CD8-positive, alpha-beta memory T cell (primary cell): ENCODE measurements at places on chromosomes 11 and 22.
A peak's percentile ranks its signal among the peaks of the same experiment; 100 is the strongest.

DNA sequence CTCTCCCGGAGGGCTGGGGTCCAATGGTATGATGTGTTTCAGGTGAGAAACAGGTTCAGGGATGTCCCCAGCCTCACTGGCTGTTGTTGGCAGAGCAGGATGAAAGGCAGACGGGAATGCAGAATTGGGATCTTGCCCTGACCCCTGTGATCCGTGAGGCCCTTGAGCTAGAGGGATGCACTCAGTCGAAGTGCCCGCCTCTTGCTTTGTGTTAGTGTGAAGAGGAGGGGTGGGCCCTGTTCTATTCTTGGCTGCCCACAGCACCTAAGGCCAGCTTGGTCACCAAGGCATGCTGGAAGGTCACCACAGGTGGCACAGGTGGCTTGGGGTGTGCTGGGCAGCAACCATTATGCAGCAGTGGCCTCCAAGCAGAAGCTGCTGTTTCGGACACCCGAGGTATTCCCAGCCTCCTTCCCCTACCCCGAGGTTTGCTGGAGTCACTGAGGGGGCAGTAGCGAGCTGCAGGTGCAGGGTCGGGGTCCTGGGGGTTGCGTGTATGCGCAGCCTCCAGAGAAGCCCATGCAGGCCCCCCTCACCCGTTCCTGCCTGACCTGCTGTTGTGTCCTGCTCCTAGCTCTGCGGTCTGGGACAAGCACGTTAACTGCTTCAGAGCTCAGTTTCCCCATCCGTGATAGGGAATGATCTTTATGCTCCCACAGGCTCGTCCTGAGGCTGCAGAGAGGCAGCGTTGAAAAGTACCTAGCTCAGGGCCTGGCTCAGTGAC lies 13.0 kb downstream of the LRP5 start:
- no peak for DNase-seq

GRCh38 chr11:114031246-114031966 lies 28.1 kb upstream of the ZBTB16 start:
- no peak for DNase-seq

DNA sequence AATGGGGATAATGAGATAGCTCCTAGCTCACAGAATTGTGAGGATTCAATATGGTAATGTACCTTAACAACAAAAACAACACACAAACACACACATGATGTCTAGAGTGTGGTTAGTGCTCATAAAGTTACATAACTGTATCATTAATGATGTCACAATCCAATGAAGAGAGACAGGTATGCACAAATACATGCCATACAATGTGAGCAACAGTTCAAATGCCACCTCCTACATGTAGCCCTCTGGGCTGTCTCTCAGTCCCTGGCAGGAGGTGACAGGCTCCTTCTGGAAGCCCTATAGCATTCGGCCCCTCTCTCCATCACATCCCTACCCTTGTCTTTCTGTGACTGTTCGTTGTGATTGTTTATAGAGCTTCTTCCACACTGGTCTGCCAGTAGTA lies 8.3 kb upstream of the MICALL1 start:
- no peak for DNase-seq

- no peak for DNase-seq
These were observed 12.7 kb upstream of the CHORDC1 start for GRCh38 chr11:90235526-90235925.

DNA sequence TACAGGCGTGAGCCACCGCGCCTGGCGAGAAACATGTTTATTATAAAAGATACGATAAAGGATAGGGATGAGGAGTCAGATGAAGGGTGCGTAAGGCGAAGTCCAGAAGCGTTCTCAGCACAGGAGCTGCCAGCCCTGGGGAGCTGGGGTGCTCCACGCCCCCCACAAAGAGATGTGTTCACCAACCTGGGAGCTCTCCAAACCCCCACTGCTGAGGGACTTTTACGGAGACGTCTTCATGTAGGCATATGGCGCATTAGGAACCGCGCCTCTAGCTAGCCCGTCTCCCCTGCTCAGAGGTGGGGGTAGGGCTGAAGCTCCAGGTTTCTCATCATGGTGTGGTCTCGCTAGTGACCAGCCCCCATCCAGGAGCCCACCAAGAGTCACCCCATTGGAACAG lies 8.4 kb upstream of the ZBED4 start:
- no peak for DNase-seq

GRCh38 chr11:94171693-94172440 lies 43.2 kb downstream of the PANX1 start:
- no peak for DNase-seq

DNA sequence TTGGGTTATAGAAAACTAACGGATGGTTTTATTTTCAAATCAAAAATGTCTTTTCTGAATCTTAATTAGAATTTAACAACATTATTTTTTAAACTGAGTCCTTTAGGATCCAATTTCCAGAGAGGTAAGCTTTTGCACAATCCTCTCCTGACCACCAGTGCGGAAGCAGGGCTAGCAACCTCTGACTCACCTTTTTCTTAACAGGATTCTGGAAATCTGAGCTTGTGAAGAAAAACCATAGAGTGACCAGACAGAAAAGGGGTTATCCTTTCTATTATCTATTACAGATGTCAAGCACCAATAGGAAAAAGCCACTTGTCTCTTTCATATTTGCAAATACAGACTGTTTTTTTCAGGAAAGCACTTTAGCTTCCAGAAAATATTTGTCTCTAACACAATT lies 25.3 kb downstream of the ALG9 start:
- DNase-seq: no peak

DNA sequence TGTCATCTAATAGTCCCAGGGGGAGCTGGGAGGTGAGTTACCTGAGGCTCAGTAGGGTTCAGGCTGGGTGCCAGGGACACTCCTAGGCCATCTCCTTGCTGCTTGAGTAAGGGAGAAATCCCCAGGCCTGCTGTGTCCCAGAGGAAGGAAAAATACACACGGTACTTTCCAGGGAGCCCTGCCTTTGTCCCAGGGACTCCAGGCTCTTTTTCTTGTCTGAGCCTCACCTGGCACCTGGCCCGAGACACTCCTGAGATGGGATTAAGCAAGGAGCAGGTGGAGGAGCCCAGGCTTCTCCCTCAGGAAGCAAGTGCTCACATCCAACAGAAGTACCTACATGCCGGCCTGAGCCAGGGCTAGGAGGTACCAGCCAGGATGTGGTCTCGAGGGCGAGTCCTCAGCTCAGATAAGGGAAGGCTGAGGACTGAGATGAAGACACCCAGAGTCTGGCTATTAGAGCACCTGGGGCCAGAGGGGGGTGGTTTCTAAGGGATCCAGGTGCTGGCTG lies 899 bp upstream of the KLHDC7B start:
- DNase-seq: no peak

- DNase-seq: no peak
These were observed 2.2 kb upstream of the HDAC10 start for GRCh38 chr22:50253046-50253915.

GRCh38 chr11:44310463-44311272 lies 729 bp upstream of the ALX4 start:
- no peak for DNase-seq

GRCh38 chr22:17191163-17191784 lies 28.0 kb downstream of the ADA2 start:
- no peak for DNase-seq

- DNase-seq: no peak
These were observed 112.9 kb downstream of the KIF18A start for GRCh38 chr11:27995083-27995482.

- no peak for DNase-seq
These were observed 3.9 kb upstream of the NDUFS8 start for GRCh38 chr11:68026391-68027105.

GRCh38 chr22:24510637-24511625 lies 15.8 kb downstream of the UPB1 start:
- DNase-seq: no peak

DNA sequence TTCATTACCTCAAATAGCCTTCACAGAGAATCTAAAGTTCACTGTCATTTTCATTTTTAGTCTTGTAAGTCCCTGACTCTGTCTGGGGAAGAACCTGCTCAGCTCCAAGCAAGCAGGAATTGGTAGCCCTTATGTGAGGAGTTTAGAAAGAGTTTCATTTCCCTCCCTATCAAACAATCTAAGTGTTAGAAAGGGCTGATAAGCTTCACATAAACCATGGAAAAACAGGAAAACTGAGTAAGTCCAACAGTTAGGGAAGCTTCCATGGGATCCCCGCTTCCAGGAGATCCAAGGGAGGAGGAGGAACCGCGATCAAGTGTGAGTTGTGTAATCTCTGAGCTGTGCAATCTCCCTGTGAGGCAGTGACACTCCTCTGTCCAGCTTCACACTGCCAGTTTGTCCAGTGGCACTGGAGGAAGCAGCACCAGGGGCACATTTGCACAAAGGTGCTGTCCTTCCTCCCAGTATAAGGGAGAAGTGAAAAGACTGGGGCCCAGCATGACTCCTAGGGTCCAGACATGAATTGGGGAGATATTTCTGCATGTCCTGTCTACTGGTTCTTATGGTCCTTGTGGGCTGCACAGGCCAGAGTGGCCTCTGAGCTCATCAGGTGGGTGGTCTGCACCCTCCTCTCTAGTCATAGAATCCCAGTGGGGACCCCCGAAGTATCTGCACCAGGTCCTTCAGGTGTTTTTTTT lies 4.3 kb downstream of the PRAME start:
- no peak for DNase-seq

- no peak for DNase-seq
These were observed 63.5 kb upstream of the FDX1 start for GRCh38 chr11:110366291-110366690.

- DNase-seq: no peak
These were observed 24.3 kb downstream of the LMO2 start for GRCh38 chr11:33867561-33867960.

GRCh38 chr11:35892166-35892565 lies 51.7 kb upstream of the LDLRAD3 start:
- DNase-seq: no peak

- DNase-seq: no peak
These were observed 25.5 kb downstream of the KCNJ5 start for GRCh38 chr11:128916681-128917080.

GRCh38 chr11:62340269-62340901 lies 3.1 kb downstream of the ASRGL1 start:
- peak; percentile 39 for DNase-seq

- no peak for DNase-seq
These were observed 28.7 kb upstream of the BARX2 start for GRCh38 chr11:129346916-129347315.

GRCh38 chr11:95999711-96000406 lies 76.0 kb upstream of the MTMR2 start:
- DNase-seq: no peak

DNA sequence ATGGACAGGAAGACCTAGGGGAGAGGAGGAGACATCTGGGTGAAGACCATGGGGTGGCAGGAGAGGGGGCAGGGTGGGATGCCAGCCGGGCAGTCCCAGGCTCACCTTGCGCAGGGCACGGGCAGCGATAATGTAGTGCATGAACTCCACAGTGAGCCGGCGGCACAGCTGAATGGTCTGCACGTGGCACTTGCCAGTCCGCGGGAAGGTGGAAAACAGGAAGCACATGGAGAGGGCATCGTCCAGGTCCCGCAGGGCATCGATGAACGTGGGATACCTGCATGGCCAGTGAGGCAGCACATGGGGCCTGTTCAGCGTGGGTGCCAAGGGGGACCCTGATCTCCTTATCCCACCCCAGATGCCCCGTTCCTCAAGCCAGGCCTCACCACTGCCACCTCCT lies 7.3 kb downstream of the PES1 start:
- DNase-seq: no peak

GRCh38 chr11:44885065-44885810 lies 65.4 kb downstream of the TP53I11 start:
- DNase-seq: no peak

DNA sequence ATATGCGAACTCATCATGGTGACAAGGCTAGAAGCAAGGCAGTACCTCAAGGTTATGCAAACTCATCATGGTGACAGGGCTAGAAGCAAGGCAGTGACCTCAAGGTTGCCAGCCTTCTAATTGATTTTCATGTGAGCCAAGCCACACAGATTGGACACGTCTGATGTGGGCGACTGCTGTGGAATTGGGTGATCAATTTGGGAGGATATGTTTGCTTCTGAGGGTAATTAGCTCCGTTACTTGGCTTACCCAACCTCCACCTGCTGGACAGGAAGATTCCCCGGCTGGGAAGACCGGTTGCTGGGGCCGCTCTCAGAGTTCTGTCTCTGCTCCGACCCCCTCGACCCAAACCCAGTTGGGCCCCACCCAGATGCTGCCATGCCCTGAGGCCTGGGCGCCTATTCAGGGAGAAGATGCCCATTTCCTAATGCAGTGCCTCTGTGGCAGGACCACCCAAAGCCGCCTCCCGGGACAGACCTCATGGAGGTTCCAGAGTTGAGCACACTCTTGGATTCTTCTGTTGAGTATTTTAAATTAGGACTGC lies 69.9 kb upstream of the SHANK2 start:
- no peak for DNase-seq

DNA sequence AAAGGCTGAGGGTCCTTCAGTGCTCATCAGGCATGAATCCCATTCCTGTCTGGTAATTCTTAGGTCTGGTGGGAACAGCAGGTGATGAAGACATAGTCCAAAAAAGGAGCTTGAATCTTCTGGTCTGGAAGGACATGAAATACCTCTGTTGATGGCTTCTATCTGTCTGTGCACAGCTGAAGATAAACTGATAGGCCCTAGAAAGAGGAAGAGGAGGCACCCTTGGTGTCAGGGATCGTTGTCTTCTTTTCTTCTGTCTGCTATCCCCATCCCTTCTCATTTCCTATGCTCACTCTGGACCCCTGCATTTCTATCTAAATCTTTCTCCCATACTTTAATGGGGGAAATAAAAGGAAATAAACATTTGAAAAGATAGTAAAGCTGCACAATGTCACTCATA lies 9.4 kb downstream of the AGBL2 start:
- DNase-seq: no peak

DNA sequence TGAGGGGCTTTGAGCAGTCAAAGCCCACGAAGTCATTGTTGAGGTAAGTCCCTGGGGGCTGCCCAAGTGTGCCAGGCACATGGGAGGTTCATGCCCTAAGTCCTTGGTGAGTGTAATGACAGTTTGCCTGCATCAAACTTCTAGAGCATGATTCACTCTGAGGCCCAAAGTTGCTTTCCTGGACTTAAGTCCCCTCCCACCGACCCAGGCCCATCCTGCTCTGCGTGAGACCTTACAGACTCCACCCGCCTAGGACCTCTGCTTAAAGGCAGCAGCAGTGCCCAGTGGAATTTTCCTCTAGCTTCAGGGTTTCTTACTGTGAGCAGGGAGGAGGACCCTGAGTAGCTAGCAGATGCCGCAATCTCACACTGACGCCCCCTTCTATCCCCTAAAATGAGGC lies 5.7 kb upstream of the PVALB start:
- no peak for DNase-seq

GRCh38 chr11:134669796-134670195 lies 257.8 kb upstream of the B3GAT1 start:
- DNase-seq: no peak

- DNase-seq: no peak
These were observed 17.8 kb downstream of the SLC25A18 start for GRCh38 chr22:17581056-17581455.

DNA sequence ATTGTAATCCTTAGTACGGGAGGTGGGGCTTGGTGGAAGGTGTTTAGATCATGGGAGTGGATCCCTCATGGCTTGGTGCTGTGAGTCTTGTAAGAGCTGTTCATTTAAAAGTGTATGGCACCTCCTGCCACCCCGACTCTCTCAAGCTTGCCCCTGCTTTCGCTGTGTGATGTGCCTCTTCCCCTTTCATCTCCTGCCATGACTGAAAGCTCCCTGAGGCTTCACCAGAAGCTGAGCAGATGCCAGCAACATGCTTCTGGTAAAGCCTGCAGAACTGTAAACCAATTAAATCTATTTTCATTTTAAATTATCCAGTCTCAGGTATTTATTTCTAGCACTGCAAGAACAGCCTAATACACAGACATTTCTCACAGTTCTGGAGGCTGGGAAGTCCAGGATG lies 40.8 kb downstream of the GAB2 start:
- no peak for DNase-seq

- no peak for DNase-seq
These were observed 223.4 kb upstream of the PITPNB start for GRCh38 chr22:28142361-28142961.

GRCh38 chr11:113494021-113494420 lies 18.8 kb upstream of the DRD2 start:
- no peak for DNase-seq
